NCI-H1092 (cell line): ENCODE measurements at places on chromosomes 5 and 9.

- DNase-seq, result no peak
These were observed 12.3 kb downstream of the SPINK9 start for GRCh38 chr5:148347706-148348105.

- DNase-seq, result no peak
These were observed 18.3 kb downstream of the NDUFS6 start for GRCh38 chr5:1819458-1819857.

GRCh38 chr5:167242701-167243100, 1048.7 kb upstream of the WWC1 start:
- no peak for DNase-seq

DNA sequence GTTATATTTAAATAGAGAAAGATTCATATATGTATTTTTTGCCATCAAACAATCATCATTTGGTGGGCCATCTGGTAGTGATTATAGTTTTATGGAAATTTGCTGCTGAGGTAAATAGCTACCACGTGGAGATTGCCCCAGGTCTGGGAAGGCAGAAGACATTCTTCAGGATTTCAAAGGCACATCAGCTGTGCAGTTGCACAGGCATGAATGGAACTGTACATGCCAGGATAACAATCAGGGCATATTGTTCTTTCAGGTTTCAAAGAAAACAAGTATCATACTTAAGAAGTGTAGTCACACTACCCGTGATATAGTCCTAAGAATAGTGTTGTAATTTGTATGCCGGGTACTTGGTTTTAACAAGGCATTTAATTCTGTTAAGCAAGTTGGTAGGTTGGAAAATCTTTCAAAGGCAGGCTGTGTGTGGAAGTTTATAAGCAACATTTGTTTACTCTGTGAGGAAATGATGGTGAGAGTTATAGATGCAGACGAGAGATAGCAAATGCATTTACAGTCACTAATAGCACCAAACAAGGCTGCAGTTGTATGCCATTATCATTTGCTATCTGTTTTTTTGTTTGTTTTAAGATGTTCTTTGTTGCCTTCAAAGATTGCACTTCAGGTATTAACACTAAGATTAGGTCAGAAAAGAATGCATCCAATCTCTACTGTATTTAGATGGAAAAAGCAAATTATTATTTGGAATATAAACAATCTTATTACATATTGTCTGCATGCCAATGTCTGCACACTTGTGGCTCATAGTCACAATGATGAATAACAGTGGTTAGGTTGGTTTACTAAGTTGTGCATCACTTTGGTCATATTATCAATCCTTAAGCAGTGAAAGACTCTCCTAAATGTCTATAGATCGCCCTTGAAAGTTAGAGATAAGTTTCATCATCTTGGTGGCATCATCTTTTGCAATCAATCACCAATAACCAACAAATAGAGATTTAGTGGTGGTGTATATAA, 55.3 kb downstream of the RPS23 start:
- no peak for DNase-seq

- DNase-seq, result no peak
These were observed 19.5 kb downstream of the FAM163B start for GRCh38 chr9:133589454-133590227.

DNA sequence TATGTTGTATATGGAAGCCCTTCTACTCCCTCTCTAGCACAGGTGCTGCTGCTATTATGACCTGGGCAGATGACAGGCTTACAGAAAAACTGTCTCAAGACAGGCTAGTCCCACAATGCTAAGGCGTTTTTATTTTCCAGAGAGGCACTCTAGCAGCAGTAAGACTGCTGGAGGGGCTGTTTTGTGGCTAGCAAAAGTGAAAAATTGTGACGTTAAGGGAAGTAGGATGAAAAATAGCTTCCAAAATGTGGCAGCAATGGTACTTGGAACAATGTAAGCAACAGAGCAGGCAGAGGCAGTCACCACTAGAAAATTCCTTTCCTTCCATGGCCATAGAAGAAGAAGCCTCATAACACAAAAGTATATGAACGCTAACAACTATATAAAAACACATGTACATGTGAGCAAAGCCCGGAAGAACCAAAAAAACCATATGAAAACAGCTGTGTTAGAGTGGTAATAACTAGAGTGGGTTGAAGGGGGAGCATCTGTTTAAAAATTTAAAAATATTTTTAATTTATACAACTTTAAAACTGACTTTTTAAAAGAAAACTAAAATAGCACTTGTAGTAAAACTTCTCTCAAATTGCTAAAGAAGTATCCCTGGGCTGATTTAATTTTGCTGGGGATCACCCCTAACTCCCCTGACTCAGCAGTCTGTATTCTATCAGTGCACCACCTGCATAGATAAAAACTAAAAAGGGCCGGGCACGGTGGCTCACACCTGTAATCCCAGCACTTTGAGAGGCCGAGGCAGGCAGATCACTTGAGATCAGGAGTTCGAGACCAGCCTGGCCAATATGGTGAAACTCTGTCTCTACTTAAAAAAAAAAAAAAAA, 30.6 kb downstream of the CLINT1 start:
- no peak for DNase-seq

DNA sequence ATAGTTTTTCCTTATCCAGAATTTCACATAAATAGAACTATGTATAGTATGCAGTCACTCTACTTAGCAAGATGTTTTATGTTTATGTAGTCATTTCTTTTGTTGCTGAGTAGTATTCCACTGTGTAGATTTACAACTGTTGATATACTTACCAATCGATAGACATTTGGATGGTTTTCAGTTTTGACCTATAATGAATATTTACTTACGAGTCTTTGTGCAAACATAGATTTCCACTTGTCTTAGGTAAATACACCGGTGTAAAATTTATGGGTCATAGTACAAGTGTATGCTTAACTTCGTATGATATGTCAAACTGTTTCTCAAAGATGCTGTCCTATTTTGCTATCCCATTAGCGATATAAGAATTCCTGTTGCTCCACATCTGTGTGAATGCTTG, 19.7 kb upstream of the OR2K2 start:
- DNase-seq, result peak; percentile 47
